Frontal cortex (tissue), 4 donors: ENCODE measurements at places on chromosomes 6 and 20. TPM values are rescaled to one million over a fixed set of nuclear protein-coding genes. Genes with fewer than 3 reads are reported as not detected.

- no peak for DNase-seq
Measured at GRCh38 chr6:134733801-134734200, 216.1 kb downstream of the ALDH8A1 start.

DNA sequence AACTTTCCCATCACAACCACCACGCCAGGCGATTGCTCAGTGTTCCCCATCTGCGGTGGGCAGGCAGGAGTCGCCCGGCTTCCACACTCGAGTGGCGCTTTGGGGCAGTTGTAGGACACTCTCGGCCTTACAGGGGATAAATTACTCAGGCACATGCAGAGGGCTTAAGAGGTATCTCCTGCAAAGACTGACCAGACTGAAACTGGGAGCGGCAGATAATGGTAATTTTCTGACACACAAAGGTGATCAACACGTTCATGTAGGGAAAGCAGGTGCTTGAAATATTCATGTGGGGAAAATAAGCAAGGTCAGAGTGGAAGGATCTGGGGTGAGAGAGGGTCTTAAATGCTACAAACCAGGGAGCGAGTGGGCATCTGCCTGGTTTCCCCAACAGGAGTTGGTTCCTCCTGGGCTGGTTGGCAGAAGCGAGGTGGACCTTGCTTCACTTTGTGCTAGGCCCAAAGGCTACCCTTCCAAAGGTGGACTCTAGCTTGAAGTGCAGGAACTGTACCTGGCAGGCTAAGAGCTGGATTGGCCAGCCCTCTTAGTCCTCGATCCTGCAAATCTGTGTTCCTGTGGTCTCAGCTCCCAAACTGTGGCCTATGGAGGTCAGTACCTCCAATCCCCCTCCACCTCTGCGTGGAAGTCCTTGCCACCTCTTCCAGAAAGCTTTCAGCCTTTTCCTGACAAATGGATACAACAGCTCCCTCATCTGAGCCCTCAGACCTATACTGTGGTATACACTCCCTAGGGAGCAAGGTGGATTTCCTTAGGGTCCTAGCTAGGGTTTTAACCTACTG lies 16.7 kb downstream of the PLAGL2 start:
- DNase-seq: no peak

DNA sequence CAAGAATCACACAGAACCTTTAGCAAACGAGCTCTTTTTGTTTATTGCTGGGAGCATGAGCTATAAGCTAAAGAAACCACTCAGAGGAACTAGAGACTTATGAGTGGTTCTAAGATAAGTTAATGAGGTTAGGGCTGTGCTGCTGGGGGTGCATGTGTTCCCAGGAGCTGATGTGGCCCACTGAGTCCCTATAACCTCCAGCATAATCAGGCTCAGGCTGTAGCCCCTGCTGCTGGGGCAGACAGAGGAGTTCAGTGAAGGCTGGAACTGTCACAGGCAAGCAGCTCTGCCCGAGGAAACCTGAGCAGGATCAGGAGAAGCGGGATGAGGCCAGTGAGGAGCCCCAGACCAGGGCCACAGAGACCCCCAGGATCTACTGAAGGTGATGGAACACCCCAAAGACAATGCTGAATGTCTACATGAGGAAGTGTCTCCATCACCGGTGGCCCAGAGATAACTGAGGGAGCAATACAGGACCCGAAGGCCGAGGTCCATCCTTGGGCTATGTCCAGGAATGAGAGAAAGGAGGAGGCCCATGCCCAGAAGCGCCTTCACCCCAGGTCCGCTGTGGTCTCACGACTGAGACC lies 17.3 kb downstream of the TUBB2B start:
- DNase-seq: no peak

- DNase-seq: no peak
Measured at GRCh38 chr20:32819992-32820697, 391 bp downstream of the MAPRE1 start.

GRCh38 chr20:62822788-62823651 lies 6.2 kb downstream of the COL9A3 start:
- DNase-seq: no peak

- DNase-seq: no peak
Measured at GRCh38 chr6:3768502-3768901, 17.0 kb upstream of the PXDC1 start.

DNA sequence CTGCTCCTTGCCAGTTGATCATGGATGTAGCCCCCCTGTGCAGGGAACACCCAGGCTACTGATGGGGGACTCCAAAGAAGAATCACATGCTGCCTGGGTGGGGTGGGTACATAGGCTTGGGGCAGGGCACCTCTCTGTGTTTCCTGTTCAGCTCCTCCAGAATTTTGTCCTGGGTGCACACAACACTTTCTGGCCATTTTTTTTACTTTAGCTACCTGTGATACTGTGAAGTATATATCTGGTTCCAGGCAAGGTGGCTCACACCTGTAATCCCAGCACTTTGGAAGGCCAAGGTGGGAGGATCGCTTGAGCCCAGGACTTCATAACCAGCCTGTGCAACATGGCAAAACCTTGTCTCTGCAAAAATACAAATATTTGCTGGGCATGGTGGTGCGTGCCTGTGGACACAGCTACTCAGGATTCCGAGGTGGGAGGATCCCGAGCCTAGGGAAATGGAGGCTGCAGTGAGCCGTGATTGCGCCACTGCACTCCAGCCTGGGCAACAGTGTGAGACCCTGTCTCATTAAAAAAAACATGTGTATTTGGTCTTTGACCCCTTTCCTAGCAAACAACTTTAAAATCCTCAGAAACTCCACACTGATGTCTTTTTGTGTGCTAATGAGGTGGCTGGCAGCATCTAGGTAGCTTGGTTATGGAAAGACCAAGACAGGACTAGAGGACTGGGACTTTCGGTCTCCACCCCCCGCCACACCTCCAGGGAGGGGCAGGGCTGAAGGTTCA lies 14.1 kb downstream of the SLC4A11 start:
- DNase-seq: no peak

GRCh38 chr6:71288228-71289038 lies at the start of gene OGFRL1:
OGFRL1 (plus strand) TSS chr6:71288811; CDS start chr6:71288937, 126 bp downstream.
- peak; percentile 88 for DNase-seq

GRCh38 chr20:37313546-37314091 lies 24.2 kb downstream of the MANBAL start:
- no peak for DNase-seq

DNA sequence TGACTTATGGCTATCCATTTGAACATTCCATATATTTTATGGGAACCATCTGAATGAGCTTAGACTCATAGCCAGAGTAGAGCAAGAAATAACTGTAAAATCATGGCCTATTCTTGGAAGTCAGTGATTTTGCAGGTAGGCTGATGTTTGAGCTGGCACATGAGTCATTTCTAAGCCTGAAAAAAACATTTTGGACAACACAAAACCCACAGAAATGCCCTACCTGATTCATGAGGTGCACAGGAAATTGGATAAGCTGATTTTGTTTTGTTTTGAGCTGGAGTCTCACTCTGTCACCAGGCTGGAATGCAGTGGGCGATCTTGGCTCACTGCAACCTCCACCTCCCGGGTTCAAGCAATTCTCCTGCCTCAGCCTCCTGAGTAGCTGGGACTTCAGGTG lies 443.0 kb downstream of the PKHD1 start:
- DNase-seq: no peak

DNA sequence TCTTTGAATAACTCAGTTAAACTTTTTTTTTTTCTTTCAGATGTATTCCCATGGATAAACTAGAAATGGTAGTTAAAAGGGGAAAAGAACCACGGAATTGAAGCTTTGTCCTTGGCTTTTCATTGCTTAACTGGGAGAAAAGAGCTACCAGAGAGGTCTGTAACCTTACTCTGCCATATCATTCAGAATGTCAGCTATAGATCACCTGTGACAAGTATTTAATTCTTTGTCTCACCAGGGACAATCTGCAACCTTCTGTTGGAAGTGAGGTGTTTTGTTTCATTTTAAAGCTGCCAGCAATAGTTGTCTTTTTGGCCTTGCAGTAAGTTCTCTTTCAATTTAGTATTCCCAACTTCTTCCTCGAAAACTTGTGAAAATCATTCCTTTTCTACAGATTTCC lies 618.4 kb downstream of the FRK start:
- DNase-seq: no peak

Gene SUMO4
- 2.4 TPM for total RNA-seq

Gene VWA7
- total RNA-seq: under 0.01 TPM

Gene CLDN20
- total RNA-seq: not detected
